ENCODE measurements at places on chromosomes 5 and 9. TPM values are rescaled to one million over a fixed set of nuclear protein-coding genes. Genes with fewer than 3 reads are reported as not detected.

DNA sequence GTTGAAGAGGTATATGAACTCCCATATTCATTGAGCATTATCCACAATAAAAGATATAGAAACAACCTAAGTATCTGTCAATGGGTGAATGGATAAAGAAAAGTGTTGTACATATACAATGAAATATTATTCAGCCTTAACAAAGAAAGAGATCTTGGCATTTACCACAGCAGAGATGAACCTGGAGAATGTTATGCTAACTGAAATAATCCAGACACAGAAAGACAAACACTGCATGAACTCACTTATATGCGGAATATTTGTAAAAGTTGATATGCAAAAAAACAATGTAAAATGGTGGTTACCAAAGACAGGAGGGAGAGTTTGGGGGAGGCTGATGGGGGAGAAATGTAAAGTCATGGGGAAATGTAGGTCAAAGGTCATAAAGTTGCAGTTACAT is 278.7 kb downstream of the ZNF608 start:
- no peak for DNase-seq

DNA sequence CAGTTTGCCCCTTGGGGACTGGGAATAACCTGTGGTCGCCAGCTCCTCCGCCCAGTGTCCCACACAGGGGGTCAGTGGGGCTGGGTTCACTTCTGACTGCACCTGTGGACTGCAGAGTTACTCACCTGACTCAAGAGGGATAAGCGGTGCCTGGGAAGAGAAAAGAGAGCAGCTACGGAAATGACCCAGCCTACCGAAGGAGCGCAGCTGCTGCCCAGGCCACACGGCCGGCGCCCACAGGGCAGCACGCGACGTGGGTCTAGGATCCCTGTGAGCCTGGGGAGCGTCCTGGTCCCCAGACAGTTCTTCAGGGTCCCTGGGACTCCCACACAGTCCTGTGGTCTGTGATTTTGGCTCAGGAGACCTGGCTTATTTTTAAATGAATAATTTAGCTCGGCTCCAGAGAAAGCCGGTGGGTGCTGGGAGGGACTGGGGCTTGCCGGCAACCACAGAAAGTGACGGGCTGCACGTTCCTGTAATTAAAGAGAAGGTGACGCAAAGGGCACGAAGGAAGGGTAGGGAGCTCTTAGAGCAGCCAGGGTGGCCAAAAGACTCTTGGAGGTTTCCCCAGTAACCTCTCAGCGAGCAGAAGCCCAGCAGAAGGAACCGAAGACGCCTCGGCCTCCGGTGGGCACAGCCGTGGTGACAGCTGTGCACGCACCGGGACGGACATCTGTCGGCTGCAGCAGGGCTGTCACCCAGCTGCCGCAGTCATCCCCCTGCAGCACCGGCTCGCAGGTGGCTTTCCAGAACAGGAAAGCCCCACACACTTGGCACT is 97.5 kb upstream of the FCN2 start:
- DNase-seq: no peak

DNA sequence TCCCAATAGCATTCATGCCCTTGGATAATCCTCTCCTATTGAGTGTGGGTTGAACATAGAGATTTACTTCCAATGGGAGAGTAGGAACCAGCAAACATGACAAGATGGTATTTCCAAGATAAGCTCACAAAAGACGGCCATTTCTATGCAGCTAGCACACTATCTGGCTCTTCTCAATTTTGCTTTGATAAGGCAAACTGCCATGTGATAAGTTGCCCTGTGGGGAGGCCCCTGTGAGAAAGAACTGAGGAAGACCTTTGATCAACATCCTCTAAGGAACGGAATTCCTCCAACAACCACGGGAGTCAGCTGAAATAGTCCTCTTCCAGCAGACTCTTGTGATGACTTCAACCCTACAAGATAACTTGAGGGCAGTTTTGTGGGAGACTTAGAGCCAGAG is 211.9 kb upstream of the TRPM3 start:
- no peak for DNase-seq

DNA sequence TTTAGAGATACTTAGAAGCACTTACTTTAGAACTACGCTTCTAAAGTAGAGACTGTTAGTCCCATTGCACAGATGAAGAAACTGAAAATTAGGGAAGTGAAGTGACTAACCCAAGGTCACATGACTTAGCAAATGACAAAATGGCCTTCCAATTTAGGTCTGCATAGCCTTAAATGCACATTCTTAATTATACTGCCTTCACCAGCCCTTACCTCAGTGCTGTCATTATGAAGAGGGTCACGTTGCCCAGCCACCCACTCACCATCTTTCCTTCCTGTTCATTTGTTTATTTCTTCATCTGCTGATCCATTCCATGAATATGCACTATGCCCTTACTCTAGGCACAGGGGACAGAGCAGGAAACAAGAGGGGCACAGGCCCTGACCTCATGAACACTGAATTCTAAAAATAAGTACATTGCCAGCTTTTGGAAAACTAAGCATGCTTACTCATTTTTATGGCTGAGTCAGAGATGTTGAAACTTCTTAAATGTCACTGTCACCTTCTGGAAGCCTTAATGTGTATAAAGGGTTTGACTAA is 8.6 kb downstream of the HAVCR2 start:
- no peak for DNase-seq

DNA sequence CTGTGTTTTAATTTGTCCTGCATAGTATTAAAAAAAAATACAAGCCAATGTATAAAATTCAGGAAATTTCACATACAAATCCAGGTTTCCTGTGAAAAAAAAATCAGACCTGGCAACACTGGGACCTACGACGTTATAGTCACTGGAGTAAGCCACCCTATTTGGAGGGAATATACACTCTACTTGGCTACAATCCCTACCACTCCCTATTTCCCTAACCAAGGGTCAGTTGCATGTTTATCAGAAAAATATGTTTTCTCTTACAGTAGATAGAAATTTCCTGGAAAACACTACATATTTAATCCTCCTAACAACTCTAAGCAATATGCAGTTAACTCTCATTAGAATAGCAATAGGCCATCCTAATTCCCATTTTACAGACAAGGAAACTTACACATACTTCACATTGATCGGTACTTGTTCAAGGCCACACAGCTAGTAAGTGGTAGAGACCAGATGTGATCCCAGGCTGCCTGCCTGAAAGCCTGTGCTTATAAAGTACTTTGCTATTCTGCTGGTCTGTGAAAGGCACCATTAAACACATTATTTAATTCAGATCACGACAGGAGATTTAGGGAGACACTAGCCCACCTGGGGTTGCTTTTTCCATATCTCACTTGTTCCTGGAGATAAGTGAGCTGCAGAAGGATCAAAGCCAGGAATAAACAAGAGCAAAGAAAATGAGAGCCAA is 70.8 kb downstream of the MFAP3 start:
- no peak for DNase-seq

GRCh38 chr9:89593727-89594427 is 10.9 kb upstream of the GADD45G start:
- no peak for DNase-seq

DNA sequence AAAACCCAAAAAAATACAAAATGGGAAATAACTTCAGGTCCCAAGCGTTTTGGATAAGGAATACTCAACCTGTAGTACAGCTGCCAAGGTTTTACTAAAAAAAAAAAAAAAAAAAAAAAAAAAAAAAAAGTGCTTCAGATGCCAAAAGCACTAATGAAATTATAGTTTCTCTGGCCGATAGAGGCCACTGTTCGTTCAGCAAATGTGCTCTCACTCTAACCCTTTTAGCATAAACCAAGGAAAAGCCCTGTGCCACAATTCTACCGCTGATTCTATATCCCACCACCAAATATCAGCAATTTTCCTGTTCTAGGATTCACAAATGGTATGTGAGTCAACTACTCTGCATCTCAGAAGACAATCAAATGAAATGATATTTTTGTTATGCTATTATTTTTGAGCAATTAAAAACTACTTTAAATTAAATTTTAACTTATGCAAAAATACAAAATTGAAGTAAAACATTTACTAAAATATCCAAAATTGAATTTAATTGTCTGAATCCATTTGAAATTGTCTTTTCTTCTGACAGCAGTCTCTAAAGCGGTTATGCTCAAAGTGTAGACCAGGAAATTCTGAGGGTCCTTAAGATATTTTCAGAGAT is 79.8 kb downstream of the RICTOR start:
- peak; percentile 34 for DNase-seq

- DNase-seq: no peak
These were observed 11.4 kb downstream of the OTULIN start for GRCh38 chr5:14675865-14676300.

DNA sequence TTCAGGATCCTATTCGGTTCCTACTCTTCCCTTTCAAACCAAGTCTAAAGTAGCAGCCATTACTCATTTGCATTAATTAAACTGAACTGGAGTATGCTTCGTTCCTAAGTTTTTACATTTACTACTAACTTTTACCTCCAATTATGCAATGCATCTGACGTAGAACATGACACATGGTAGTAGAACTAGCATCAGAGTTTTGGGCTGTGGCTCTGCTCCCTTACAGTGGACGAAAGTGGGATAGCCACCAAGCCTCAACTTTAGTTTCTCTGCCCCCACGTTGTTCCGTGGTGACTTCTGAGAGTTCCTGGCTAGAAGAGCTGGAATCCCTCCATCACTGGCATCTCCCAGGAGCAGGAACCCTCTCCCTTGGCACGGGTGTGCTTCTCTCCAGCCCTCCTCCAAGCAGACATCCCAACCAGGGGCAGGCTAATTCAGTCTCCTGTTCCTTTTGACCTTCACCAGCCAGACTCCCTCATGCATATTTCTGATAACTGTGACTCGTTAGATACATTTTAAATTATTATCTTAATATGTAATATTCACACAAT is 2.9 kb downstream of the IFNE start:
- DNase-seq: no peak

DNA sequence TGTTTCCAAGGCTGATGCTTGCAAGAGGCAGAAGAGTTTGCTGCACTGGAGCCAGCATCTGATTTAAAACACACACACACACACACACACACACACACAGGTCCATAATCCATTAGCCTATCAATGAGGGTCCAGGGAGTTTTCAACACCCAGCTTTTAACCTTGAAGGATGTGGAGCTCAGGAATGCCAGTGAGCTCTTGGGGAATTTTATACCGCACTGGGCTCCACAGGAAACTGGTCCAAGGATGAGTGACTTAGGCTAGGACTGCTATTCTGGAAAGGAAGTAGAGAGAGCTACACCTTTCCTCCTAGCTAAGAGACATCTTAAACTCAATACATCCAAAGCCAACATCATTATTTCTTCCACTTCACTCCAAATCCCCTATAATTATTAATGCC is 942 bp upstream of the NRG2 start:
- no peak for DNase-seq

- DNase-seq: no peak
These were observed 32.1 kb upstream of the RICTOR start for GRCh38 chr5:39106322-39106721.

GRCh38 chr9:37348917-37349316 is 73.6 kb upstream of the GRHPR start:
- DNase-seq: no peak

DNA sequence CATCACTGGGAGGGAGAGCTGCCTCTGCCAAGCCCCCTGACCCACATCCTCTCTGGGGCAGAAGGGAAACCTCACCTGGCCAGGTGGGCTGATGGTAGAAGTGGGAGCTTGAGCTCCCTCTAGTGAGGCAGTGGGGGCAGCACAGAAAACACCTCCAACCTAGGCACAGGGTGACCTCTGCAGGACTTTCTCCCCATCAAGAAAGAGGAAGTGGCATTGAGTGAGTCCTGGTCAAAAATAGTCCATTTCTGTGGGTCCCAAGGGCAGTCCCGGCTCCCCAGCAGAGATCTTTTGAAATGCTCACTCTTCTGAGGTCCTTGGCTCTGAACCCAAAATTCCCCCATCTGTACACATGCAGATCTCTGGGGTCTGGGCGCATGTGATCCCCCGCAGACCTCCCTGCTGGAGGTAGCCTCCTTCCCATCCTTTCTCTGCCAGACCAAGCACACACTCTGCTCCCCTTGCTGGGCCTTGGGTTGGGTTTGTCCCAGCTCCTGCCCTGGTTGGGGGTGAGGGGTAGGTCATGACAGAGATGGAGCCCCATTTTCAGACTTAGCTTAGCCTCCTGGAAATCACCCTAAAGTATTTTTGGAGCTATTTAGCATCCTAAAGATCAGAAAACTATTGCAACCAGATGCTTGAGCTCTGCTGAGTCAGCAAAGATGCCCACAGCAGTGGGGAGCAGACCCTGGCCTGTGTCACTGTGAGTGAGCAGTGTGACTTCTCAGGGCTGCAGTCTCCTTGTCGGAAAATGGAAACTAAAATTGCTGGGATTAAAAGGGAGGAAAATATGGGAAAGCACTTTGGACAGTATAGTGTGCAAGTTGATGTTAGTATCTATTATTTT is 41.6 kb upstream of the LCP2 start:
- DNase-seq: no peak

DNA sequence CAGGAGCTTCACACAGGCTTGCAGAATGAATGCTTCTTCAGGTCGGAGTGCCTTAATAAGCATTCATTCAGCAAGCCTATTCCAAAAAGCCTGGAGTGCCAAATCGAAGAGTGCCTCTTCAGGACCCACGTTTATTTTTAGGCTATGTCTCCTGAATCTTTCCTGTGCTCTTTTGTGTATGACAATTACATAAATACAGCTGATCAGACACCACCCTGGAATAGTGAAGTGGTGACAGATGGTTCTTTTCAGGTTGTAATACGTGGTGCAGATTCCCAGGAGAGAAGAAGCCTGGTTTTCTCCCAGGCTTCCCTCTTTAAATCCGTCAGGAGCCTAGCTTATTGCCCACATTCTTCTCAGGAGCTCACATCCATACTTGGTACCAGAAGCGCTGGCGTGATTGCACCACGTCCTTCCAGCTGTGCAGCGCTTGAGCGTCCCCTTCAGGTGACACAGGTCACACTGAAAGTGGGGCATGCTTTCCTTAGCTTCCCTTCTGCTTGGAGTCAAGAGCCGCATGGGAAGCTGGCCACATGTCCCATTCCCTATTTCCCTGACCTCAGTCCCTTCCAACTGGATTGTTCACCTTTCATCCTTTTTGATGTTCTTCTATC is 123.1 kb downstream of the ADCY2 start:
- no peak for DNase-seq

Gene N4BP3
- 10.8 TPM for total RNA-seq

Gene TRPM6
- 3.0 TPM for total RNA-seq

Gene EQTN
- 0.73 TPM for total RNA-seq

Gene SPATA31A5
- total RNA-seq: not detected

Gene AFAP1L1
- total RNA-seq: 6.1 TPM

Gene GKAP1
- 14.5 TPM for total RNA-seq

Gene DPYSL3
- total RNA-seq: 497 TPM

Gene REEP2
- 40.3 TPM for total RNA-seq

Gene IL12B
- not detected for total RNA-seq

All from cerebellum (tissue), 4 donors.